ENCODE measurements at places on chromosomes 2 and 18.

DNA sequence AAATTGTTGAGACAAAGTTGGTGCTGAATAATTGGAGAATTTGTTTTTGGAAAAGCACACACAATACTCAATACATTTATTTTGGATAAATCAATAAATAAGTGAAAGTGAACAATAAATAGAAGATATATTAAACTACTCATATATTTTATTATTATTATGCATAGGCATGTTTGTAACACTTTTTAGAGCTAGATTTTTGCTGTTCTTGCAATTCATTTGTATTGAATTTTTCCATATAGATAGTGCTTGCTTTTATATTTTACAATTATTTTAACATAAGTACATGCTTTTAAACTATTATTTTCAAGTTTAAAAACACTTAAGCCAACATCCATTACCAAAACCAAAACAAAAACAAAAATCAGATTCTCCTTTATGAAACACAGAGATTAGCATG is 43.9 kb downstream of the BAZ2B start:
- no peak for DNase-seq

DNA sequence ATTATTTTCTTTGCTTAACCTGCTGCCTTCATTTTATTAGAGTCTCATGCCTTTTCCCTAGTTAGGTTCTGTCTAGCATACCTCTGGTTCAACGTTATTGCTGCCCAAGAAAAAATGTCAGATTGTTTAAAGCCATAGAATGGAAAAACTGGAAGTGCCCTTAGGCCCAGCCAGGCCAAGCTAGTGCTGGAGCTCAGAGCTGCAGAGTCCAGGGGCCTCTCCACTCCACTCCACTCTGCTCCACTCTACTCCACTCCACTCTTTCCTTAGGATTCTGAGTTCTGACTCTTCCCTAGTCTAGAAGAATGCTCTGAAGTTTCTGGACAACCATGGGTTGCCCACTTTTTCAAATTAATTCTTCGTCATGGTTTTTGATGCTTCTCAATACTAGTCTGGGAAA is 155.6 kb downstream of the SETBP1 start:
- no peak for DNase-seq

- DNase-seq, result no peak
Measured at GRCh38 chr2:151071906-151072305, 189.8 kb downstream of the RBM43 start.

- DNase-seq, result no peak
Measured at GRCh38 chr2:231542136-231542535, 11.9 kb upstream of the NMUR1 start.

GRCh38 chr2:66024391-66024790 is 410.5 kb upstream of the MEIS1 start:
- DNase-seq, result no peak

DNA sequence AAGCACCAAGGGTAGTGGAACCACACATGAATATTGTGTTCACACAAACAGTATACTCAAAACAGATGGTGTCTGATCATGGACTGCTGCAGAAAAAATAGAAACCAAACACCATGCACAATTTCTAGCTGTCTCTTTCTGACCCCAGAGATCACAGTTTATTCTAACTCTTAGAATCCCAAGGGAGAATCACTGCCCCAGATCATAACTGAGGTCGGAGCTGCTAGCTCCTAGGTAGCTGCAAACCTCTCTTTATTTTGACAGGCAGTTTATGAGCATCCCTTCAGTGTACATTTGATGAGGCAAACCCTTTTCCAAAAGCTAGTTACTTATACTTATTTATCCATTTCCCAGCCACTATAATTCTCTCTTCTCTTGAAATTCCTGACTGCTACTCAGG is 439.1 kb upstream of the HNMT start:
- DNase-seq, result no peak

DNA sequence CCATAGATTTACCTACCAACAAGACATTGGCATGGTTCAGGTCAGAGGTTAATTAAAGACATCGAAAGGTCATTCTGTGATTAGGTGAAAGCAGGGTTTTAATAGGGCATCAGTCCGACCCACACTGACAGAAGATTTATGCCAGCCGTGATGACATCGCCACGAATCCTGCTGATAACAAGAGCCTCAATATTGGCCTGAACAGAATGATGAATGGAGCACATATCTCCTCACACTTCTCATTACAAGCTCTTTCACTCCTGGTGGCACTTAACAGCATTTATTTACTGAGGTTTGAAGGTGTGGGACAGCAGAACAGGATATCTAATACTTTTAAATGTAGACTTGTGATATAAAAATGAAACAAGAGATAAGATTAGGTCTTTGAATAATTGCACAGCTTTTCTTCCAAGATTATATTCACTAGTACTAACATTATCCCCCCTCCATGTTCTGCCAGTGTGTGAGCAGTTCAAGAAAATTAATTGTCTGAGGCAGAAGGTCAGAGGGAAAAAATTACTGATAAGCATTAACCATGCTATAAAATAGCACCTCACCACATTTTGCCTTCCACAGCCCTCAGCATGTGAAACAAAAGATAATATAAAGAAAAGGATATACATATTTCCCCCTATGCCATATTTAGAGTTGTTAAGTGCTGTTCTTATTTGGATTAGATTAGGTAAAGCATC is 23.1 kb upstream of the INSIG2 start:
- no peak for DNase-seq

DNA sequence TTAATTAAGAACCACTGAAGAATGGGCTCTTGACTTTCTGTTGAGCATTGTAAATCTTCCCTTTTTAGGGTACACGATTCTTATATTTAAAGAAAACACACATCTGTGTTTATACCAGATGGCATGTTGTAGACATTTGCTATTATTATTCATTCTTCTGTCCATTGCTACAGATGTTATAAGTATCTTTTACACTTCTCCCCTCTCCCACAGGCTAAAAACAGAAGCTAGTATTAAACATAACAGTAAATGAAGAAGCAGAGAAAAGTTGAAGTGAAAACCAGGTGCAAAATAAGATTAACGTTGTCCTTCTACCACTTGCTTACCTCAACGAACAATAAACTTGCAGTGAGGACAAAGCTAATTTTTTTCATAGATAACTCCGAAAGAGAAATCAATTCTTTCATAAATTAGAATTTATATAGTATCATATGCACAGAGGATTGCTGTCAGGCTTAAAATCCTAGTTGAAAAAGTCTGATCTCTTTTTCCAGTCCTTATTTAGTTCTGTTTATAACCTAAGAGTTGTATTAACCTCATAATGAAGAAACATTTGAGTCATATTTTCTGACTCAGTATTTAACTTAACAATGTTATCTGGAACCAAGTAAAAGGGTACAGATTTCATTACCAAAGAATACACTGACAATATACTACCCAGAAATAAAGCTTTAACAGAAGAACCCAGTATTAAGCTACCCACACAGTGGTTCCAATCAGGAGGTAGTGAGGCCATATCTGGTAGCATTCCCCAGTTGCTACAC is 16.4 kb upstream of the ZNF385B start:
- DNase-seq, result no peak

GRCh38 chr2:133821107-133821760 is 253.0 kb upstream of the NCKAP5 start:
- no peak for DNase-seq

- no peak for DNase-seq
Measured at GRCh38 chr2:218036371-218036770, 32.7 kb upstream of the RUFY4 start.

GRCh38 chr2:241848761-241849615 is 9.7 kb downstream of the PDCD1 start:
- DNase-seq, result no peak

- no peak for DNase-seq
Measured at GRCh38 chr2:85189606-85190270, 56.5 kb downstream of the TCF7L1 start.

- no peak for DNase-seq
Measured at GRCh38 chr2:160425434-160426151, 68.0 kb downstream of the RBMS1 start.

DNA sequence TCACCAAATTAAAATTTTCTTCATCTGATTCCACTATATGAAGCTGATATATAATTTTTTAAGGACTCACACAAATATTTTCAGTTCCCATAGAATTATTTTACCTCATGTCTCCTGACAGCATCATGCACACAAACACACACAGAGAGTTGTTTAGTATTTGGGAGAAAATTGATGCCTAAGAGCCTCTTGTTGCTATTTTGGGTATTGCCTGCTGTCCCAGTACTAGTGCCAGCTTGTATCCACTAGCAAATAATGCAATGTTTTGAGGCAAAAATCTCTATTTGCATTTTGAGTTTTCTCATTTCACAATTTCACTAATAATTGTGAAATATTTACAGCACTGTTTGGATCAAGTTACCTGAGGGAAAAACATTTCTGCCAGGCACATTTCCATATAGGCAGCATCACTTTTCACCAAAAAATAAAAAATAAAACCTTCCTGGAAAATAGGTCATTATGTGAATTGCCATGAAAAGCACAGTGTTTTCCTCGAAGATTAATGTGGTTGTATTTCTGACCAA is 328.2 kb downstream of the KCNJ3 start:
- DNase-seq, result no peak

DNA sequence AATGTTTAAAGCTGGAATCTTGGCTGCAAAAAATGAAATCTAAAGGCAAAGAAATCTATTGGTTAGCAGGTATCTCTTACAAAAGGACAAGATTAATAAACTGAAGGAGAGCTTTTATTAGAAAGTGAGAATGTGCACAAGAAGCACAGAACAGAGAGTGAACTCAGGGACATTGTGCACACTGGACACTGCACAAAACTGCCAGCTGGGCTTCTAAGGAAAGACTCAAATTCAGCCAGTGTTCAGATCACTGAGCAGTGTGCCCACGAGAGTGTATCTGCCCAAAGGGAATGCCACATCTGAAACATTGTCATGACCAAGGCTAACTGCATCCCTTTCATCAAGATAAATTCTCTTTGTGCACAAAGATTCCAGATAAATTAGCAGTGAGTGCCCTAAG is 129.7 kb upstream of the KCNH7 start:
- no peak for DNase-seq

DNA sequence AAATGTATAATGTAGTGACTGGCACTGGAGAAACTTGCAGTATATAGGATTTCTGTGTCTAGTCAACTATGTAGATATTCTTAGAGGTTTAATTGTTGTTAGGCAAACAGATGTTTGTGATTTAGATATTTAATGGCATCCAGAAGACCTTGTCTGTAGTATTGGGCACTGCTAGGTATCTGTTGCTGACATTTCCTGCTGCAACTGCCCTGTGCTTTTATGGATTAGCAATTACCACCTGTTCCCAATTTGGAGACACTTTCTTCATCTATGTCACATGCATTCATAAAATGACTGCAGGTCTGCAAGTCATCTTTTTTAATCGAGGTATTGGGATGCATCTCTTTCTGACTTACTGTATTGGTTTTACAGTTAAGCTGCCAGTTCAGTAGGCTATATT is 71.3 kb downstream of the ITGA4 start:
- DNase-seq, result no peak

GRCh38 chr2:99471654-99472599 is 17.9 kb downstream of the REV1 start:
- DNase-seq, result no peak

GRCh38 chr2:31033032-31033431 is 105.2 kb downstream of the GALNT14 start:
- no peak for DNase-seq

DNA sequence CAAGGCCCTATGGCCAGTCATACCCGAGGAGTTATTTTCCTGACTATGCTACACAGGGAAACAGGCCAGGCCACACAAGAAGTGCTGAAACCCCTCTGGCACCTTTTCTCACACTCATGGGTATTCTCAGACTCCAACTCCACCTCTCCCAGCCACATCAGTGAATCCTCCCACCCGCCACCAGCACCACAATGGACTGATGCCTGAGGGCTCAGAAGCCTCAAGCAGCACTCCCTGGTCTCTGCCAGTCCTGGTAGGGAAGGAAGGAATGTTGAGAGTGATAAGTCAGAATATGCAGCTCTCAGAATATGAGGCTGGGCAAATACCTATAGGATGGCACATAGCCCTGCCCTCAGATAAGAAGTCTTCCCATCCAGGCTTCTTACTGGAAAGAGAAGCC is 391.1 kb downstream of the ALK start:
- no peak for DNase-seq

GRCh38 chr2:233072838-233073237 is 12.7 kb downstream of the INPP5D start:
- no peak for DNase-seq

GRCh38 chr18:46097431-46097800 is 680 bp downstream of the ATP5F1A start:
- DNase-seq, result no peak
